LNCaP clone FGC (cell line): ENCODE measurements at places on chromosomes 6 and 20.

DNA sequence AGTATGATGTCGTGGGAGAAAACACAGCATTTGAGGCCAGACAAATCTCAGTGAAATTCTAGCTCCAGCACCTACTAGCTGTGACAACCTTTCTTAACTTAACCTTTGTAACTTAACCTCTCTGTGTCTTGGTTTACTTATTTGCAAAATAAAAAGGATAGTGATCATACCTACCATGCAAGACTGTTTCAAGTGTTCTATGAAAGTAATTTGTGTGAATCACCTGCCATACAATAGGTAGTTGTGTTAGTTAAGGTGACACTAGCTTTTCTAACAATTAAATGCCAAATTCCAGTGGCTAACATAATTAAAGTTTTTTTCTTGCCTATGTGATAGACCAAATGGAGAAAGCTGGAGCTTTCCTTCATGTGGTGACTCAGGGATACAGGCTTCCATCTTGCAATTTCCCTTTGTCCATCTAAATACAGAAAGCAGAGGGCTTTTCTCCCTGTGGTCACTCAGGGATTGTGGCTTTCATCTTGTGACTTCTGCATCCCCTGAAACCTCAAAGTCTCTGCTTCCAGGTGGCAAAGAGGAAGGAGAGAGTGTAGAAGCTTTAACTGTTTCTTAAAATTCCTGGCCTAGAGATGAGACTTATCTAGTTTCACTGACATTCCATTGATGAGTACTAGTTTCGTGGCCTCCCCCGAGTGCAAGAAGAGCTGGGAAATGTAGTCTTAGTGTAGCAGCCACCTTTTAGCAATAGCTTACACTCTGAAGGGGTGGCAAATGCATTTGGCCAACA, 311.4 kb downstream of the CLIC5 start:
- no peak for DNase-seq

DNA sequence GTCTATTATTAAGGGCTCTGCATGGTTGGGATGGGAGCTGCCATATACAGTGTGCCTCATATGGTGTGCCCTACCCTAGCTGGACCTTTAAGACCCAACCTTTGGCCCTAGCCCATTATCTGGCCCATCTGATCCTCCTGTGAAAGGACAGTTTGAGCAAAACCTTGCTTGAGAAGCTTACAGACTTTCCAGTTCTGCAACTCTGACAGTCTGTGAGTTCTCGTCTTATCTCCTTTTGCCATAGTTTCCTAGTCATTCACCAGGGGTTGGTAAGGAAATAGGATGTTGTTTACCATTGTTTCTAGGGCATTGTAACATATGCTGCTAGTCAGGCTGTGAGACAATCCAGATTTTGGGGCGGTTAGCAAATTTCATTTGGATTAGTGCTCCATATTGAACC, 17.2 kb downstream of the CTNNBL1 start:
- peak; percentile 73 for DNase-seq

DNA sequence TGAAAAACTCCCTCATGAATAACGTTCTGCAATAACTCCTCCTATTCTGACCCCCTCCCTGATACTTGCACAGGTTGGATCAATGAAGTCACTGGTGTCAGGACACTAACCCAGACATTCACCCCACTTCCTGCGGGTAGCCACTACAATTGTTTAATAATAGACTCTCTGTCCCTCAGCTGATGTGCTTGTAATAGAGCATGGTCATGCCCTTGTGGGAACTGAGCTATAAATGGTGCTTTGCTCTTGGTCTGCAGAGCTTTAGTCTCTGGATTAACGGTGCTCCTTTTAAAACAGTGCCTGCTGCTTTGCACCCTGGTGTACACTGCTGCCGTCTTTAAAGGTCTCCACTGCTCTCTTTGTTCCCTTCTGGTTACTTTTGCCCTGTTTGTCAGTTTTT, 127.3 kb downstream of the BACH2 start:
- no peak for DNase-seq

DNA sequence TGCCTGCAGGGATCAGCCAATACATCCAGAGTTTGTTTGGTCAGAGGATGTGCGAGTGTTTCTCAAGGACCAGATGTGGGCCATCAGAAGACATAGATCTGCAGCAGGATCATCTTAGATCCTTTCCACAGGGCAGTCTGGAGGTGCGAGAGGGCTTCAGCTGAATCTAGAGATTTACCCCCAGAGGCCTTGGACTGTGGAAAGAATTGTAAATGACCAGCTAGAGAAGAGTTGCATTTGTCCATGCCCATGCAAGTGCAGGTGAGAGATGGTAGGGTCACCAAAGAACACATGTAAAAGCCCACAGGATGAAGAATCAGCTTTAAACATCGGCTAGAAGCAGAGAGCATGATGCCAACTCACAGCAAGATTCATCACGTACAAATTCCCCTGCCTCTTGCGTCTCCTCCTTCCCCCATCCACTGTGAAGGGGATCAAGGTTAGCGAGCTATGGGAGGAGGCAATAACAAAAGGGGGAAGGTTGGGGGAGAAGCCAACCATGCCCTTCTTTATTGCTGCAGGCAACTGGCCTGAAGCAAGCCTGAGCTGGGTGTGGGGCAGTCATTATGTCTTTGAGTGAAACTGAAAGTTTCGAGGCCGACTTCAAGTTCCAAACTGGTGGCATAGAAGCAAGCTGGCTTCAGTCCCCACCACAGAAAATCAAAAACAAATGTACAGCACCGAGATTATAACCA, 83.5 kb downstream of the SCML4 start:
- DNase-seq: no peak

GRCh38 chr6:15254070-15254975, 8.5 kb downstream of the JARID2 start:
- no peak for DNase-seq

GRCh38 chr6:68978411-68978810, 343.3 kb downstream of the ADGRB3 start:
- no peak for DNase-seq

- no peak for DNase-seq
Measured at GRCh38 chr6:148617530-148617929, 129.3 kb upstream of the UST start.

GRCh38 chr6:33019372-33019771, 10.0 kb upstream of the HLA-DOA start:
- DNase-seq: no peak

DNA sequence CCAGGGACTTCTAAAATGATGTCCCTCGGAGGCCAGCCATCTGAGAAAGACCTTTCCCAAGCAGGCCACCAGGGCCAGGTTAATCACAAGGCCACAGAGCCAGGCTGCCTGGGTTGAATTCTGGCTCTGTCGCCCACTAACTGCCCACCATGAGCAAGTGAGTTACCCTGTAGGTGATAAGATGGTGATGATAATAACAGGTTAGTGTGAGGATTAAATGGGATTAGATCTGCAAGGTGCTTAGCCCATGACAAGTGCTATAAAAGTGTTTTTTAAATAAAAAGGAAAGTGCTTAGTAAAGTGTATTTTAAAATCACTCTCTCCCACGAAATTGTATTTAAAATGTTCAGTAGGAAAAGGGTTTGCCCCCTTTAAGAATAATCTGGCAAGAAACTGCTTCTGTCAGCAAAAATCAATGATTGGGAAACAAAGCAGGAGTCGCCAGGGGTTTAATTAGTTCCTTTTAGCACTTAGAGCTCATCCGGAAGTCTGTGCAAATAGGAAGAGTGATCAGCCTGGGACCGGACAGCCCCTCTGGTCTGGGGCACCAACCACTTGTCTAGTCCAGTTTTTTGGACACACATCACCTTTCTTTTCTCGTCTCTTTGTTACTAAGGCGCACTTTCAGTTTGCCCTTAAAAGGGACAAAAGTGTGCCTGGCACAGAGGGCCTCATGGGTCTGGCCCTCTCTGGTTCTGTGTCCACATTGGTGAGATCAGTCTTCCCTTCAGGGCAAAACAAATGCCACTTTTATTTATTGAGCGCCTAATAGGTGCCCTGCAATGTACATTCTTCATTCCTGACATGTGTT, 150.4 kb downstream of the GRM4 start:
- no peak for DNase-seq

- DNase-seq: no peak
Measured at GRCh38 chr20:56371977-56372376, 13.2 kb downstream of the FAM210B start.

- no peak for DNase-seq
Measured at GRCh38 chr6:12138936-12139335, 126.8 kb downstream of the HIVEP1 start.

- DNase-seq: no peak
Measured at GRCh38 chr6:2680264-2680922, 70.3 kb downstream of the MYLK4 start.

GRCh38 chr20:3699037-3699436, 13.4 kb downstream of the SIGLEC1 start:
- no peak for DNase-seq

- DNase-seq: no peak
Measured at GRCh38 chr6:54419885-54420284, 111.6 kb downstream of the TINAG start.

GRCh38 chr6:68059261-68059660, 575.8 kb upstream of the ADGRB3 start:
- no peak for DNase-seq

- no peak for DNase-seq
Measured at GRCh38 chr6:128280960-128281359, 239.4 kb downstream of the PTPRK start.

GRCh38 chr6:119129148-119129967, 50.9 kb upstream of the FAM184A start:
- DNase-seq: peak; percentile 53

GRCh38 chr6:157200611-157201010, 122.7 kb downstream of the TMEM242 start:
- no peak for DNase-seq
